C1 segment of cervical spinal cord (tissue), 14 donors: ENCODE measurements at places on chromosomes 5 and 9.

- no peak for DNase-seq
Measured at GRCh38 chr9:84057662-84058061, 77.1 kb downstream of the RMI1 start.

- DNase-seq: no peak
Measured at GRCh38 chr5:134490925-134491271, 34.6 kb upstream of the JADE2 start.

DNA sequence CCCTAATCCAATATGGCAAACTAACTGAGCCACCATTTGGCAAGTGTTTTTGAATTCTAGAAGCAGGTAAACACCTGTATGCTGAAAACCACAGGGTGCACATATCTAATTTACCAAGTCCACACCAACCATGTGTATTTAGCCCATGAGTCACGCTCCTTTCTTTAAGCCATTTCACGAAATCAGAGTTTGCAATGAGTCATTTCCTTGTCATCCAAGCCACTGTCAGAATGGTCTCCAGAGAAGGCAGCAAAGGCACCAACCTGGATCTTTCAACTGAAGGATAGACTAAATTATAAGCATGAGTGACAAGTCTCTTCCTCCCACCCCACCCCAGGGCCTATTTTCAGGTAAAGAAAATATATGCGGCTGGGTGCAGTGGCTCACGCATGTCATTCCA, 110.0 kb downstream of the PAX5 start:
- DNase-seq: no peak

DNA sequence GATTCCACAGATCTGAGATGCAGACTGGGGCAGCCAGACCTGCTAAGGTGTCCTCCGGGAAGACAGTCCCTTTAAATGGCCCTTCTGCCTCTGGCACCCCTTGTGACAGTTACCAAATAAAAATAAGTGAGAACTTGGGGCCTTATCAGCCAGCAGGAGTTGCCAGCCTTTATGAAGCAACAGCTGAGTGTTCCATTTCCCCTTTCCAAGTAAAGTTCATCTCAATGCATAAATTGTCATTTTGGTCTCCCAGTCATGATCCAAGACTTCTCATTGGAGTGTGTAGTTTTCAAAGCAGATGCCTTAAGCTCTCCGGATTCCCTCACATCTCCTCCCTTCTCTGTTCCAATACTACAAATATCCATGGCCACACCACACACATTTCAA, 4.1 kb downstream of the PTCH1 start:
- DNase-seq: no peak

GRCh38 chr9:17011880-17012279, 123.0 kb upstream of the CNTLN start:
- DNase-seq: no peak

DNA sequence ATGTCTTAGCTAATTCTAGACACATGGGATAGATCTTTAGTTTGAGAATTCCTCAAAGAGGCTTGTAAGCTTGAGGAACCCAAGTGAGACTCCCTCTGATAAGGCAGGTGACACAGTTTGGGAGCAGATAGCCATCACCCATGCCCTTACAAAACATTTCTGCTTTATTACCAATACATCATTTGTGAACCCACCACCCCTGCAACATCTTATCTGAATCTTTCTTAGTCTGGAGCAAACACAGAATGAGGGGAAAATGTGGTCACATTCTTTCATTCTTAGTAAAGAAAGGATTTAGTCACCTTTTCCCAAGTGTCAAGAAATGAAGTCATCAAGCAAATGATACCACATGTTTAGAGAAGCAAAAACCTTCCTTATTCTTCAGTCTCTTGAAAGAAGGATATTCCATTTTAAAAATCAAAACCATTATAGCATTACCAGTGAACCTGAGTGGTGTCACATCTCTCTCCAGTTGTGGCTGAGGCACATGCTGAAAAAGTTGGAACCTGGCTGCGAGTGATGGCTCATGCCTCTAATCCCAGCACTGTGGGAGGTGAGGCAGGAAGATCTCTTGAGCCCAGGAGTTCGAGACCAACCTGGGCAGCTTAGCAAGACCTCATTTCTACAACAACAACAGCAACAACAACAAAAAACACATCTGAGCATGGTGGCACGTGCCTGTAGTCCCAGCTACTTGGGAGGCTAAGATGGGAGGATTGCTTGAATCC, 65.9 kb downstream of the PRKACG start:
- DNase-seq: no peak

- DNase-seq: no peak
Measured at GRCh38 chr5:143182901-143183820, 220.3 kb downstream of the NR3C1 start.

DNA sequence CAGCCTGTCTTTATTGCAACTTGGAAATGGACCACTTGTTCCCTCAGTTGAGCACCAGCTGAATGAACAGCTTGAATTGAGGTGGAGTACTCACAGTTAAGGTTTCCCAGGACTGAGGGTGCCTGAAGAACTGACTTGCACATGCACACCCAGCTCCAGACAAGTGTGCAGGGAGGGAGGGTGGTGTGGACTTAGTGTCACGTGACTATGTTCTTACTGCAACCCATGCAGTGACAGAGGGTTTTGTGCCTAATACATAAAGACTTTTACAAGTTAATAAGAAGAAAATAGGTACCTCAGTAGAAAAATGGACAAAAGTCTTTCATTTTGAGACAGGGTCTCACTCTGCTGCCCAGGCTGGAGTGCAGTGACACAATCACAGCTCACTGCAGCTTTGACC, 18.0 kb downstream of the BARX1 start:
- DNase-seq: no peak

GRCh38 chr5:137665678-137666460, 70.0 kb downstream of the KLHL3 start:
- no peak for DNase-seq

DNA sequence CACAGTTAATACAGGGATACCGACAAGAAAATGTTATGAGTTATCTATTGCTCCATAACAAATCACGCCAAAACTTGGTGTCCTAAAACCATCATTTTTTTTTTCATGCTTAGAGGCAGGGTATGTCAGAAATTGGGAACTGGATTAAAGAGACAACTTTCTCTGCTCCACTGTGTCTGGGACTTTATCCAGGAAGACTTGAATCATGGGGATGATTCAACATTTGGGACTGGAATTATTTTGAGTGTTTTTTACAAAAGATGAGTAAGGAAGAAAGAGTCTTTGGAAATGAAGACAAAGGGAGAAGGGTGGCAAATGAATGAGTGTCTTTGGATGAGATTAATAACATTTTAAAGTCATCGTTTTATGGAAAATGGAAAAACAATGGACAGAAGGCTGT, 1883.7 kb upstream of the C9orf72 start:
- no peak for DNase-seq

DNA sequence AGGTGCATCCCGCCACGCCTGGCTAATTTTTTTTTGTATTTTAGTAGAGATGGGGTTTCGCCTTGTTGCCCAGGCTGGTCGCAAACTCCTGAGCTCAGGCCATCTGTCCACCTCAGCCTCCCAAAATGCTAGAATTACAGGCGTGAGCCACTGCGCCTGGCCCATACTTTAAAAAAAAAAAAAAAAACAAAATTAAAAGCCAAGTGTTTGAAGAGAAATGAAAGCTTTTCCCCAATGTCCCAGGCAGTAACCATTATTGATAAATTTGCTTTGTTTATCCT, 9.5 kb downstream of the PRRC2B start:
- no peak for DNase-seq

DNA sequence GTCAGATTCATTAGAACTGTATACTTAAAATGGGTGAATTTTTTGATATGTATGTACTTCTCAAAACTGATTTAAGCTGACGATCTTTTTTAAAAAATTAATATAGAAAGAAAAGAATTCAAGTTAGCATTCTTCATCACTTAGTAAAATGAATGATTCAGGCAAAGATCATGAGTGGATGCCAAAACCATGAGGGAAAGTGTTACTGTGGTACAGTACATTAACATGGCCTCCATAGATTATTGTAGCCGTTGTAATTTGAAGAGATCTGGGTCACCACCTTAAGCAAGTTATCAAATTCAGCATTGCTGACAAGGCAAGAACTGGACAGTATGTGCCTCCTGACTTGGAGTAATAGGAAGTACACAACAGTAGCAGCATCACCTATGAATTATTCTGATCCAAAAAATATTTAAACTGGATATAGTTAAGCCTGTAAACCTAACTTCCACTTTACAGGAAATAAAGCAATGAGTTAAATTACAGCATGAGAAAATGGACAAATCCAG, 29.7 kb downstream of the C9orf85 start:
- DNase-seq: no peak

DNA sequence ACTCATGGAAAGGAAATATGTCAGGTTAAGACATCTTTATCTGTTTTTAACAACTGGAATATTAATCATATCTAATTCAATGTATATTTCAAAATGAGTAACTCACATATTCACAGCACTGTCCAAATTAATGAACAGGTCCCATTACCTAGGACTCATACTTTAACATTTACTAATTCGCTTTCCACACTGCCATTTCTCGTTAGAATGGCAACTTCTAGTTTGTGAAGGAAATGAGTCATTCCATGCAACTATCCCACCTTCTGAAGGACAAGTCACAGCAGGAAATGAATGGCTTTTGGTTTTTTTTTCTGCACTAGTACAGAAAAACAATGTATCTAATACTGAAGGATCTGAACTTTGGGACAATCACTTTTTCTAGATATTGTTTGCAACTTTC, 24.6 kb upstream of the IFNK start:
- no peak for DNase-seq

GRCh38 chr5:151469992-151470391, 22.6 kb downstream of the SLC36A1 start:
- no peak for DNase-seq

DNA sequence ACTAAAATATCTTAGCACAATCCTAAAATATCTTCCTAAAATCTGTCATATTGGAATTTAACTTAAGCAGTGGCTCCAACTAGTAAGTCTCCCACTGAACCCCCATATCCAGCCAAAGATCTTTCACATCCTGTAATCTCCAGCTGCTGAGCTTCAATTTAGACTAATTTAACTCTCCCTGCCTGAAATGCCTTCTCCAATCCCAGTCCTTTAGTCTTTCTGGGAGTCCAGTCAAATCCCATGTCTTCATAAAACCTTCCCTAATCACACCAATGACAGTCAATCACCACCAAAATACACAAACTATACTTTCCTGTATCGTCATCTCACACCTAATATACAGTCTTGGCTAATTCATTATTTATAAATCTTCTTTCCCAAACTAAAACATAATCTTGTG, 607 bp upstream of the KLHL3 start:
- DNase-seq: no peak

DNA sequence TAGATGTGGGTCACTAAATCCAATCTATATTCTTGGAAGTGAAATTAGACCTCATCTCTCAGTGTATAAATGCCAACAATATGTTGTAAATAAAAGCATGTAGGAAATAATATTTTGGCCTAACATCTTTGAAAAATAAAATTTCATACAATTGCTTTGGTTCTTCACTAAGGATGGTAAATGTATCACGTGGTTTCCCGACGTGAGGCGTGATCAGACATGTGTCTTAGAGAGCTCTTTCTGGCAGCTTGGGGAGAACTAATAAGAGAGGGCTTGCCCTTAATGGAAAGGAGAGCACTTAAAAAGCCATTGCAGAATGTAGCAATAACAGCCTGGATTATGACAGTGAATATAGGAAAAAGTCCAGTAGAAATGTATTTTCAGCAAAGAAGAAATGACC, 602.6 kb downstream of the CDH12 start:
- DNase-seq: no peak

DNA sequence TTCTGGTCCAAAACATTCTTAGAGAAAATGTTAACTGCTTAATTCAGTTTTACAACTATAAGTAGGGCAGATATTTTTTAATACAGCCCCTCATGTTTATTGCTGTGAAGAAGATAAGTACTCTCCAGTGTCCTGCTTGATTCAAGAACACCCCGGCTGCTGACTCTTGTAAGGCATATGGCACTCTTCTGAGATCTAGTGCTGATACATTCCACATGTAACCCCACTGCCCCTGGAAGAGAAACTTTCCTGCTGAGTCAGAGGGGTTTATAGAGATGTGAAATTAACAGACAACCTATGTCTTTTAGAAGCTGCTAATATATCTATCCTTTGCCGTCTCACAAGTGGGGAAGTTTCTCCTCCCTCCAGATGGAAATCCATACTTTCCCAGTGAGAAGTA, 1.0 kb upstream of the MINAR2 start:
- no peak for DNase-seq

GRCh38 chr5:170497311-170498038, 6.3 kb upstream of the KCNIP1 start:
- DNase-seq: no peak

DNA sequence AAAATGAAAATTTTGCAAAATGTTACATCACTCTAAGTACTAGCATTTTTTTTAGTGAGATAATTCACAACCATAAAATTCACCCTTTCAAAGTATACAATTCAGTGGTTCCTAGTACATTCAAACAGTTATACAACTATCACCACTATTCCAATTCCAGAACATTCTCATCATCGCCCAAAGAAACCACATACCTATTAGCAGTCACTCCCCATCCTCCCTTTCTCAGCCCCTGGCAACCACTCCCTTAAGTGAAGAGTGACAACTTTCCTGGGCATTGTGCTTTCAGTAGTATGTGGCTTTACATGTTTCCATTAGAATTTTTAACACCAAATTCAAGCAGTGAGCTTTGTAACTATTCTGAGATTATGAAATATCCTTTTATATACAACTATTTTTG, 81.4 kb downstream of the RASEF start:
- DNase-seq: no peak

GRCh38 chr5:126811515-126812198, 34.7 kb downstream of the LMNB1 start:
- no peak for DNase-seq

DNA sequence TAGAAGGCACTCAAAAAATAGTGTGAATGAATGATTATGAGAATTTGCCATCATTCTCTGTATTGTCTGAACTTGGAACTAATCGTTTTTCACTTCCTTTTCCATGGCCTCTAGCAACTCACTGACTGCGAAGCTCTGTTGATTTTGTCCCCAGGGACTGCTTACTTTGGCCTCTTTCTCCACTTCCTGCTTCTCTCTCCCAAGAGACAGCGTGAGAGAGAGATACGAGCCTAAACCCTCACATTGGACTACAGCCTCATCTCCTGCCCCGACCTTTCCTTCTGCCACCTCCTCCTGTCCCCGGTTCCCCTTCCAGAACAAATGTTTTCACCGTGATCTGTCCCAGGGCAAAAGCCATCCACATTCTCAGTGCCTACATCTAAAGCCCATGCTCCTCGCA, 300.8 kb upstream of the PANK3 start:
- no peak for DNase-seq

GRCh38 chr5:168613996-168614395, 34.8 kb upstream of the PANK3 start:
- no peak for DNase-seq

- DNase-seq: no peak
Measured at GRCh38 chr9:85702726-85703289, 38.9 kb downstream of the AGTPBP1 start.

GRCh38 chr5:67341478-67341877, 144.9 kb upstream of the CD180 start:
- DNase-seq: no peak
